Urinary bladder (tissue), 4 donors: ENCODE measurements at places on chromosomes 3 and 15. TPM values are rescaled to one million over a fixed set of nuclear protein-coding genes. Genes with fewer than 3 reads are reported as not detected.

Gene C3orf22
- not detected for polyA plus RNA-seq

Gene PAK6
- polyA plus RNA-seq: 2.0 TPM

DNA sequence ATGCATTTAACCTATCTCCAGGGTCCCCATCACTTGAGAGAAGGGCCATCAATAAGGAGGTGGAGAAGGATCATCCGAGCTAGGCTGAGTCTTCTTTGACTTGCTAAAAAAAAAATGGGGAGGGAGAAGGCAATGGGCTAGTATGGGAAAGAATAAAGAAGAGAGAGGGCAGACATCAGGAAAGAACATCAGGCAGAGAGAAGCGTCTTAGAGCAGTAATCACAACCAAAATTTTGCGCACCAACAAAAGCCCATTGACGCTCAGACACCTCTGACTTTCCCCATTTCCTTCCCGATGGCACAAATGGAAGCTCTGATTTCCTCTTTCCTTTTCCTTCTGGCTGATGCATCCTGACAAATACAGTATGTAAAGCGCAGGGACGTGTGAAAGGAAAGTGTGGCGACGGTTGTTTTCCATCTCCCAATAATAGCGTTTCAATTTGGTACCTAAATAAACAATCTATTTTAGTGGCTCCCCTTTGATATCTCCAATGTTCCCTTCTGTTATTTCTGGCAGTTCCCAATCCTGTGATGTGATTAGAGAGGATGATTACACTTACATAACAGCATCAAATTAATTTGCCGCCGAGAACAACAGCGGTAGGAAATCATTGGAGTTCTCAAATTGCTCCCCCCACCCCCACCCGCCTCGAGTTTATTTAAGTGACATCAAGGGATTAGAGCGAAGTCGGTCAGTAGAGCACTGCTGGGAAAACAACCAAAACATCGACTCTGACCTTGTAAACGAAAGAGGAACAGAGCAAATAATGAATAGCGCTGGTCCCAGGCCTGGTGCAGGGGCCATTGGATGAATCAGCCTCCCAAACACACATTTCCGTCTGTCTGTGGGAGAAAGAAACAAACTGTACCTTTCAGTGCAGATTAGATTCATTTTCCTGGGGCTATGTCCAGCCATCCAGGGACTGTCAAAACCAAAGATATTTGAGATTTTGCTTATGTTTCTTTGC is 273.3 kb upstream of the ICE2 start:
- peak; percentile 51 for DNase-seq

- DNase-seq: no peak
These were observed 368.5 kb upstream of the STAC start for GRCh38 chr3:36011791-36012190.

DNA sequence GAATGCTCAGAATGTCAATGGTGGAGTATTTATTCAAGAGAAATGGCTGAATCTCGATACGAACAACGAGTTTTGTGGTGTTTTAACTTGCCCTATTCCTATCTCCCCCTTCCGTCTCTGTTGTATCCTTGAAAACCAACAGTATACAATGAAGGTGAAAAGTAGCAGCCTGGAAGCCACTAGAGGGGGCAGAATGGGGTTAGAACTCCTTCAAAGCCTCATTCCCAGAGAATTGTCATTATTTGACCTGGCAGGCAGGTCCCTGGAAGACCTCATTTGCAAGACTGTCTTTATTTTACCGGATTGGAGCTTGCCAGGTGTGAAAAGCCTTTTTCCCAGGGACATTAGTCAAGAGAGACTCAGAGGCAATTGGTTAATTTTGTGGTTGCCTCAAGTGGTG is 139.4 kb downstream of the LRRC28 start:
- DNase-seq: no peak

Gene CPOX
- 12.4 TPM for polyA plus RNA-seq

- DNase-seq: no peak
These were observed 41.5 kb downstream of the STRIT1 start for GRCh38 chr3:155252021-155252420.

GRCh38 chr15:23734862-23735261 is 47.8 kb upstream of the NDN start:
- DNase-seq: no peak

Gene GNL3
- 47.0 TPM for polyA plus RNA-seq

- DNase-seq: no peak
These were observed 2.3 kb downstream of the C3orf70 start for GRCh38 chr3:185150561-185150960.

GRCh38 chr15:77186594-77187011 is 115.7 kb upstream of the TSPAN3 start:
- DNase-seq: no peak

Gene PCYT1A
- 33.2 TPM for polyA plus RNA-seq

DNA sequence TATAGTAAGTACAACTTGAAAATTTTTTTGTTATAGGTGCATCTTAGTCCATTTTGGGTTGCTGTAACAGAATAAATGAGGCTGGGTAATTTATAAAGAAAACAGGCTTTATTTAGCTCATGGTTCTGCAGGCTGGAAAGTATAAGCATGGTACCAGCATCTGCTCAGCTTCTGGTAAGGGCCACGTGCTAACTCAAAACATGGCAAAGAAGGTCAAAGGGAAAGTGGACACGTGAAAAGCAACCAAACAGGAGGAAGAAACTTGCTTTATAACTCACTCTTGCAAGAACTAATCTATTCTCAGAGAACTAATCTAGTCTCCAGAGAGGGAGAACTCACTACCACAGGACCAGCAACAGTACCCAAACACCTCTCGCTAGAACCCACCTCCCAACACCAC is 9.1 kb downstream of the HDGFL3 start:
- no peak for DNase-seq

DNA sequence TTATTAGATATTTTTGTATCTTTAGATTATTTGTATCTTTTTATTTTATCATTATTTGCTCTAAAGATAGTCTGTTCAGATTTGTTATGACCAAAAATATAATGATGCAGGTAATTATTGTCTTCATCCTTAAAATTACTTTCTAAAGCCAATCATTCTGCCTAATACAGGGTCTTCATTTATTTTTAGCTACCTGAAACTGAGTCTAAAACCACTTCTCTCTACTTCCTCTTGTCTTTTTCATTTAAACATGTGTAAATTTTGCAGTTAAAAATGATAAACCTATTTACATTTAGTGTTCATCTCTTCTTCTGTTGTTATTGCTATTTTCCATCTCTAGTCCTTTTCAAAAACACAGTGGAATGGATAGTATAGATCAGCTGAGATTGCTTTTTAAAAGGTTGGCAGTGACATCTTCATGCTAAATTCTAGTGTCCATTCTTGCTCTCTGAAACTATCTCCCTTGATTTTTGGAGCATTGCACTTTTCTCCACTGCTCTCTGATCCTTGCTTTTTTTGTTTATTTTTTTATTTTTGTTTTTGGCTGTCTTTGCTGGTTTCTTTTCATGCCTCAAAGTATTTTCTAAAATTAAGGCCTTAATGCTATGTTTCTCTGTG is 91.8 kb downstream of the UBE2E2 start:
- no peak for DNase-seq

DNA sequence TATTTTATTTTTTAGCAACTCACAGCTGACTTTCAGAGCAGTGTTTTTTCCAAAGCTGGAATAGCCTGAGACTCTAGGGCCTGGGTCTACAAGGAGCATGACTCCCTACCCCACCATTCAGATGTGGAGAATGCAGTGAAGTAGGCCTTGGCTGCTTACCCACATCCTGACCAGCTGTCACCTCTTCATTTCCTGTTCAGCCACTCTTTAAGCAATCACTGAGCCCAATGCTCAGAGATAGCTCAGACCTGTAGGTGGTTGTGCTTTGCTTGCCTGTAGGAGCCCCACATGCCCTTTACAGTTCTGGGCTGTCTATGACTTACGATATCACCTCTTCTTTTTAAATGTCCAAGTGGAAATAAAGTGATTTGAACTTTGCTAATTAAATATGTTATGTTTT is 148.1 kb downstream of the NEK11 start:
- DNase-seq: no peak

GRCh38 chr3:150455341-150455740 is 47.2 kb downstream of the TSC22D2 start:
- no peak for DNase-seq

Gene LAMB2
- 366 TPM for polyA plus RNA-seq

DNA sequence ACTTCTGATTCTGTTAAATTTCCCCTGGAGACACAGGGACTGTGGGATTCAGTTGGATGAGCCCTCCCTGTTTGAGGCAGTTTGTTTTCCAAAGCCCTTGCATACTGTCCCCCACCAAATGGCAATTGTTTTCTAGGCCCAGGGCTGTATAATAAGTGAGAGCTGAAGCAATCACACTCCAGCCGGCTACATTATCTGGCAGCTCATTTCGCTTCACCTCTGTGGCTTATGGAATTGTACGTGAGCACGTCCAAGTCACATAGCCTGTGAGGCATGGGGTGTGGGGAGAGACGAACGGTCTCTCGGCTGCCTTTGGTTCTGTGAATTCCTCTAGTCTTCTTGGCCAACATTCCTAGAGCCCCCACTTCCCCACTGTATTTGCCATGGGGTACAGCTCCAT is 10.7 kb downstream of the RBP2 start:
- DNase-seq: no peak

- DNase-seq: no peak
These were observed 33.8 kb downstream of the ALDH1L1 start for GRCh38 chr3:126146525-126147146.

Gene RARRES1
- polyA plus RNA-seq: 67.0 TPM

DNA sequence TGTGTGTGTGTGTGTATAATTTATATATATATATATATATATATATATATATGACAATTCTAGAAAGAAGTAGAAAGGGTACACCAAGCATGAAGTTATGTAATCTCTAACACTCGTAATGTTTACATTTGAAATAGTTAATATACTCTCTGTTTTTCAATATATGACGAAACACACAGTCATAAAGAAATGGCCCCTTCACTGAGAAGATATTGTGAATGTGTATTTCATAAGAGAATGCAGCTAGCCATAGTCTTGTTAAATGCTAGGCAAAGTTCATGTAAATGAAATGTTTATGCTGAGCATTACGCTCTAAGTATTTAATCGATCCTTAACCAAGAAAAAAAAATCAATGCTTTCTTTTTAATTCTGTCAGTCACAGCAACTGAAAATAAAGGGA is 154.7 kb upstream of the TSPAN3 start:
- no peak for DNase-seq

- no peak for DNase-seq
These were observed 21.1 kb upstream of the PDE8A start for GRCh38 chr15:84960391-84961113.

GRCh38 chr15:64464276-64465005 is 4.1 kb downstream of the ZNF609 start:
- no peak for DNase-seq

Gene TMEM158
- 11.2 TPM for polyA plus RNA-seq

GRCh38 chr15:55859681-55860080 is 116.7 kb upstream of the PRTG start:
- no peak for DNase-seq

Gene NOX5
- polyA plus RNA-seq: 0.19 TPM

Gene CHRNA7
- 2.0 TPM for polyA plus RNA-seq

DNA sequence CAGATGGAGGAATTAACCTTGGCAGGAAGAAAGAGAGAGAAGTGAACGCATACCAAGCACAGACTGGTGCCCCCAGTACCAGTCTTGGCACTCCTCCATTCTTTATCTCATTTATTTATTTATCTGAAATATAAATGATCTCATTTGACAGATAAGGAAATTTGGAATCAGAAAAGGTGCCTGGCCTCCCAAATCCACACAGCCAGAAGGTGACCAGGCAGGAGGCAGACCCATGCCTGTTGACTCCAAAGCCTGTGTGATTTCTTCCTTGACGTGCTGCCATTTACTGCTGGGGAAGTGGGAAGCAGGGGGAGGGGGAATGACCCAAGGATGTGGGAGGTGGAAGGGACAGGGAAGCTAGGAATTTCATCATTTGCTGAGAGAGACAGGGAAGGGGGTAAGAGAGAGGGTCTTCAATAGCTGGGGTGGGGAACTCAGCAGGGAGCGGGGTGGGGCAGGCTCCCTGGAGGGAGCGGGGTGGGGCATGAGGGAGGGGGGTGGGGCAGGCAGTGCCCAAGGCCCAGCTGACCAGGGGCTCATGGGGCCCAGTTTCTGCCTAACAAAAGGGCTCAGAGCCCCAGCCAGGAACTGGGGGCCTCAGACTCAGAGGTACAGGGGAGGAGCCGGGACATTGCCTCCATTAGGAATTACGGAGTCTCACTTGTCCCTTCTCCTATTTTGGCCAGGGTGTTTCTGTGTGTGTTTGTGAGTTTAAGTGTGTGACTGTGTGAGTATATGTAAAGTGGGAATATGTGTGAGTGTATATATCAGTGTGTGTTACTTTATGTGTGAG is 63.0 kb downstream of the MINAR1 start:
- DNase-seq: no peak

DNA sequence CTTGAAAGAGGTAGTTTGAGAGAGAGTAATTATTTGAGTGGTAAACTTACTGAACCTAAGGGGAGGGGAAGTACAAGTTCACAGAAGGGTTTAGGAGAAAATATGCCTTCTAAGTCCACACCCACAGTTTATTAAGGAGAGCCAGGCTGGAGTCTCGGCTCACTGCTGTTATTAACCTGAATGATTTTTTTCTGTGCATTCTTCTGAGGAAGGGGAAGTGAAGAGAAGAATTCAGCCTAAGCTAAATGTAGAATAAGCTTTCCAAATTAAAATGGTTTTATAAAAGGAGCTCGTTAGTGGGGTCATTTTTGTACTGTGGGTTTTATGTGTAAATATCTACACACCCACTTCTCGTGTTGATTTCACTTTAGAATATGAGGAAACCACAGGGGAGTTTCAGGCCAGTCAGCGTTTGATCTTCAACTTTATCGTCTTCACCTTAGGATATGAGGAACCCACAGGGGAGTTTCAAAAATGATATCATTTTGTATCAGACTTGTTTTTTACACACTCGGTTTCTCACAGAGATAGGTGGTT is 1.5 kb downstream of the WHAMM start:
- no peak for DNase-seq

Gene GOLGA8R
- polyA plus RNA-seq: 1.2 TPM

- no peak for DNase-seq
These were observed 272.2 kb upstream of the NR2E3 start for GRCh38 chr15:71538181-71538580.

Gene FBXL2
- 5.2 TPM for polyA plus RNA-seq

Gene NANOGP8
- not detected for polyA plus RNA-seq

Gene ZNF501
- 4.1 TPM for polyA plus RNA-seq
